Right ventricle myocardium superior (tissue), 1 donor: ENCODE measurements at places on chromosomes 6 and 20.

DNA sequence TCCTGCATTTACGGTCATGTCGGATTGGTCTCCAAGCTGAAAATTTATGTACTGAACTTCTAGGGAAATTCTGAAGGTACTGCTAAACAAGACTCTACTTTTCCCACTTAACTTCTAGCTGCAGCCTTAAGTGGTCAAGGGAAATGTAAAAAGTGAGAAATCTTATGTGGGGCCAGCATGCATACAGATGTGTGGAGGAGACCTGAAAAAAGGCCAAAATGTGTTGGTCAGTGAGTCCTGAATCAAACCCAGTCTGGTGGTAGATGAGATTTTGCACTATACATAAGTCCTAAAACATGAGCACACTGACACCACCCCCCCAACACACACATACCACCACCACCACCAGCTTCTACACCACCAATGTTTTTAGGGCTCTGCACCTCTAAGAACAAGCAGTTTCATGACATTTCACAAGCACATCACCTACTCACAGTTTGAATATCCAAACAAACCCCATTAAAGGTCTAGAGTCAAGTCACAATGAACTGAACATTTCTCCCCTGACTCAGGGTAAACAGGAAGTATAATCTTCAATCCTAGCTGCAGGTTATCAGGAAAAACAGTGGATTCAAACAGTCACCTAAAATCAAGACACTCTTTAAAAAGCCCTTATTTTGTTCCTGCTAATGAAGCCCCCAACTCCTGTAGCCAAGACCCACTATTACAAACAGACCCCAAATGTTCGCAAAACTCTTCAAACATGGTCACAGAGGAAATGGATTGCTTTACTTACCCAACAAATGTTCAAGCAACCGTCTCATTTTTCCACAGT is 1.6 kb downstream of the ZMYND8 start:
- no peak for DNase-seq

DNA sequence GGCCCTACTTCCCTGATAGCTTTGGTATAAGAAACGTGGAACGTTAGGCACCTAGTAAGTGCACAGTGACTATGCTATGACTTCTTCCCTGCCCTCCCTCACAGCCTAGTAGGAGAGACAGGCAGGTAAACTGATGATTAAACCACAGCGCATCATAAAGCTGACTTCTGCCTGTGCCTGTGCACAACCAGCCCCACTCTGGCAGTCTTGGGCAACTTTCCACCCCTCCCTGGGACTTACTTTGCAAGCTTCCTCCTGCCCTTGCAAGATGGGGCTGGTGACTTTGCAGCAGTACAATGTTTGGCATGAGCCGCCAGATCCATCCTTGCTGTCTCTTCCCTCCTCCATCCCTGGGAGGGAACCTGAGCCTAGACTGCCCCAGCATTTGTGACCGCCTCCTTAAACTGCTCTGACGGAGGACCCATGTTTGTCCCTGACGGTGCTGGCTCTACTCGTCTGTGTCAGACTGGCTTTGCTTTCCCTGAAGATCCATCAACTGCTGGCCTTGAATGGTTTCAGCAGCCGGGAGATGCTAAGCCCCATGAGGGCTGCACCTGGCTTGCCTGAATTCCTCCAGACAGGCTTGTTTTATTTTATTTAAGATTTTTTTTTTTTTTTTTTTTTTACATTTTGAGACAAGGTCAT is 36.1 kb downstream of the EFCAB8 start:
- no peak for DNase-seq

GRCh38 chr6:116395647-116396046 is 24.9 kb downstream of the DSE start:
- DNase-seq, result no peak

- no peak for DNase-seq
Measured at GRCh38 chr6:169841251-169841650, 89.8 kb downstream of the ERMARD start.

DNA sequence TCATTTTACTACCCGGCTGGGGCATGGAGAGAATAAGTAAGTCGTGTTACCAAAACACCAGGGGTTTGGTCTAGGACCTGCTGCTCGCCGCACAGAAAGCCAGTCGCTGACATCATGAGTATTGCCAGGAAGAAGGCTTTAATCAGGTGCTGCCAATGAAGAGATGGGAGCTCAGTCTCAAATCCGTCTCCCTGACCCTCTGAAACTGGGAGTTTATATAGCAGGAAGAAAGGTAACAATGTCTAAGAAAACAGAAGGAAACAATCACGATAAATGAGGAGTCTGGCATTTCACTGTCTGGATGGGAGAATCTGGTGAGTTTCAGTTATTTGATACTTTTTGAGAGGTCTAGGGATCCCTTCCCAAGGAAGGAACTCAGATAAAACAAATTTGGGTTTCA is 437.9 kb upstream of the JARID2 start:
- no peak for DNase-seq

- DNase-seq, result no peak
Measured at GRCh38 chr20:38113401-38114325, 51.4 kb downstream of the TGM2 start.

DNA sequence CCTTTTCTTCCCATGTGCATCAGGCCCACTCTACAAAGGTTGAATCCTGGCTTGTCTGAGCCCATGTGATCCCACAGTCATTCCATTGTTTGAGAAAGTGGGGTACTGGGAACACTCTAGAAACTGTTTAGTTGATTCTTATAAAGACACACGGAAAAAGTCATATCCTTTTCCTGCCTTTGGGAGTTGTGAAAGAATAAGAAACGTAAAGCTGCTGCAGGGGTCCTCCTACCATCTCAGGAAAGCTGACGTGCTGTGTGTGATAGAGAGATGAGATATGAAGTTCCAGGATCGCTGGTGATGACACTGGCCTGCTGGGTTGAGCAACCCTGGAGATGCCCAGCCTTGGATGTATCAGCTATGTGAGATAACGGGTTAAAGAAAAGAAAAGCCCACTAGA is 21.3 kb upstream of the HLA-DRB5 start:
- no peak for DNase-seq

GRCh38 chr20:50569864-50570836 is 60.0 kb downstream of the PTPN1 start:
- no peak for DNase-seq

DNA sequence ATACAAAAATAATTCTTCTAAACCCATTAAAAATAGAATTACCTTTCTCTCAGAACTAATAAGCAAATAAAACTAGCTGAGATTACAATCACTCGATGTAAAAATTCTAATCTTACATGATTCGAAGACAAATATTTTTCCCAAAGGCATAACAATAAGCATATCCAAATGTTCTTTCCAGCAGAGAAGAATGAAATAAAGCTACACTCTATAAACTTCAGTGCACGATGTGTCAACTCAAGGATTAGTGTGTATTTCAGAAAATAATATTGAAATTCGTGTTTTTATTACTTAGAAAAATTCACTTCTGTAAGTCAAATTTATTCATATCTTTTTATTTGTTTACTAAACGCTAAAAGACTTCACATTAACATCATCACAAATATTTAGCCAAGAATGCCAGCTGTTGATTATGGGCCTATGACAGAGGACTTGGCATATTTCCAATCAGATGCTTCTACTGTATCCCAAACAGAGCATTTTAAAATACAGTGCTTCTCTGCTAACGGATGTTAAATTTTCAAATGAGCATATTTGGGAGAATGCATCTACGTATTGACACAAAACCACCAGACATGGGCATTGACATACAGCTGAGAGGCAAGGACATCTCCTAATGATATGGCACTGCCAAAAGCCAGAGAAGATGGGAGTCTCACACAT is 54.7 kb upstream of the PDE7B start:
- no peak for DNase-seq

- DNase-seq, result no peak
Measured at GRCh38 chr6:77633993-77634715, 18.7 kb upstream of the MEI4 start.

- no peak for DNase-seq
Measured at GRCh38 chr6:137661601-137662000, 167.4 kb upstream of the OLIG3 start.

GRCh38 chr6:62445521-62445920 is 159.5 kb upstream of the KHDRBS2 start:
- no peak for DNase-seq

DNA sequence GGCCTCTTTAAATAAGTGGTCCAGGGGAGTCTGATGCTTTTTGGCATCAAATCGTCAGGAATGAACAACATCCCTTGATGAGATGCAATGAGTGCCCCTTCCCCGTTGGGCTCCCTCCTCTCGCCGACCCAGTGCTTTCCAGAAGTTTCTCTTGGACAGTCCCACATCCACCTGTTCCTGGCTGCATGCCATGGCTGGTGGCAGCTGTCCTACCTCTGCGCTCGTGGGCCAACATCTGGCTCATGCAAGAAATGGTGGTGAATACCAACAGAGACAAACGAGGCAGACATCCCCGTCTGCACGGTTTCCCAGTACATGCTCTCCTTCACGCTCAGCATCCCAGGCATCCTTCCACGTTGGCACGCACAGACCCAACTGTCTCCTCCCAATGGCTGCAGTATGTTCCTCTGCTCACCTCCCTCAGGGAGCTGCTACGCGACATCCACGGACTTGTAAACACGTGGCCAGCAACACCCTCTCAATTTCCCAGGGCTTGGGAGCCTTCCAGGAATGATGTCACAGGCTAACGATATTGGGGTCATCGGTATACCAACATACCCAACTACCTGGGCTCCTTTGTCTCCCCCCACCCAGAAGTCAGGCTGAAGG is 37.5 kb downstream of the PPP1R3G start:
- no peak for DNase-seq
